ENCODE measurements at places on chromosomes 2 and 18. TPM values are rescaled to one million over a fixed set of nuclear protein-coding genes. Genes with fewer than 3 reads are reported as not detected.

Gene MOCOS
- 1.1 TPM for total RNA-seq

Gene CYRIA
- total RNA-seq: 5.5 TPM

Gene RGPD8
- total RNA-seq: 10.5 TPM

Gene SMAD4
- total RNA-seq: 103 TPM

Gene MBP
- total RNA-seq: 47.4 TPM

GRCh38 chr18:55953326-55953725, 365.3 kb upstream of the TCF4 start:
- DNase-seq: no peak

- no peak for DNase-seq
Observed at GRCh38 chr18:50115095-50115494, 79.9 kb downstream of the MYO5B start.

DNA sequence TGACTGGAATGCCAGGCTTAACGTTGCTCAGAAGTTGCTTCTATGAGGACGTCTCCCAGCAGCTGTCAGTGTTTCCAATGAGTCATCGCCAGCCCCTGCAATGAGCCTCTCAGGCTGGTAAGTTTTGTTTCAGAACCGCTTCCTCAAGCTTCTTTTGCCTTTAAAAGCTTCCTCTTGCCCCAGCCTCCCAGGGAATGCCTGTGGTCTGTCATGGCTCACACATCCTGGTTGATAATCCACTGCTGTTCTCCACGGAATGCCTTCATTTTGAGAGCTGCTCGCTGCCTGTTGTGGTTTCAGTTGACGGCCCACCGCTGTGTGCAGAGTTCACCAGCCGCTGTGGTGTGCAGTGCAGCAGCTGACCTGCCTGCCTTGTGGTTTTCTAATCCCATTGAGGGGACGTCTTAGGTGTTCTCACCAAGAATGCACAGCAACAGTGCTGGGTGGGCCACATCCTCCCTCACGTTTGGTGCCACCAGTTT, 96.4 kb downstream of the RTP5 start:
- DNase-seq: no peak

- no peak for DNase-seq
Observed at GRCh38 chr2:156708051-156708450, 271.9 kb downstream of the GPD2 start.

- no peak for DNase-seq
Observed at GRCh38 chr2:127498386-127498785, 27.9 kb downstream of the IWS1 start.

- DNase-seq: no peak
Observed at GRCh38 chr2:128513961-128514283, 195.3 kb upstream of the HS6ST1 start.

- DNase-seq: no peak
Observed at GRCh38 chr2:50315336-50315735, 716.6 kb downstream of the NRXN1 start.

DNA sequence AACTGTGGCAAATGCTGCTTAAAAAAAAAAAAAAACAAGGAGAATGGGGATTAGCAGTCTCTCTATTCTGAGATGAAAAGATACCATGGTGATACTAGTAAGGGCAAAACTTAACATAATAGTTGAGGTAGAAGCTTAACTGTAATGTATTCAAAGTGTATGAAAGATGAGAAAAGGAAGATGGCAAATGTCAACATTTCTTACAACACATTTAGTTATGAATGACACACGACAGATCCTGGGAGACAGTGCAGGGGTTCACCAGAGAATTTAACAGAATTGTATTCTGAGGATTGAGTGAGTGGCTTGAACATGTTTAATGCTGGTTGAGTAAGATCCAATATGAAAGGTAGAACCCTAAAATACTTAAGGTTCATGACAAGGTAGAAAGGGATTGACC, 52.7 kb downstream of the CUL3 start:
- DNase-seq: no peak

- no peak for DNase-seq
Observed at GRCh38 chr2:54061272-54061671, 54.1 kb upstream of the ACYP2 start.

- no peak for DNase-seq
Observed at GRCh38 chr2:108165729-108166128, 74.0 kb upstream of the SULT1C3 start.
